Kidney epithelial cell (primary cell): ENCODE measurements at places on chromosomes 5 and 9. TPM values are rescaled to one million over a fixed set of nuclear protein-coding genes. Genes with fewer than 3 reads are reported as not detected.

DNA sequence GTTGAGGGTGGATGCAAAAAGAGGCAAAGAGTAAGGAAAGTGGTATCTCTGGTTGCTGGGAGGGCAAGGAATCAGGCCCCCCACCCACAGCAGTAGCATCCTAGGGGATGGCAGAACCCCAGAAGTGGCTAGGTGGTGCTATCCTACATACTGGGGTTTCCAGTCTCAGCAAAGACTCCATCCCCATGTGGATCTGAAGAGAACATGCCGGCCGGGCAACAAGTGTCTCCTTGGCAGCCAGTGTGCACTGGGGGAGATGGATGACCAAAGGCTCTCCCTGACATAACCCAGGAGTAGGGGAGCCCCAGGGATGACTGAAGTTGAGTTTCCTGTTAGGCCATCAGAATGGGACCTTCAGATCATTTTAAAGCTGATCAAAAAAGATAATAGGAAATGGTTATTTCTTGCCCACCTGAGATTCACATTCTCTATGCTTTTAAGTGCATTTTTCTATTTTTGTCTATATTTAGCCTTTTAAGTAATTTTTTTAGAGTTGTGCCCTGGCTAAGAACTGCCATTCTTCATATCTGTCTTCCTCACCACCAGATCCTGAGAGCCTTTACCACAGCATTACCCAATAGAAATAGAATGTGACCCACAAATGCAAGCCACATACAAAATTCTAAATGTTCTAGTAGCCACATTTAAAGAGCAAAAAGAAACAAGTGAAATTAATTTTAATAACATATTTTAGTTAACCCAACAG lies 78.7 kb upstream of the SMIM23 start:
- no peak for DNase-seq

GRCh38 chr9:70983723-70984295 lies 137.6 kb downstream of the TRPM3 start:
- DNase-seq, result no peak

GRCh38 chr5:56152437-56152836 lies 80.7 kb downstream of the ANKRD55 start:
- DNase-seq, result no peak

GRCh38 chr5:9381464-9381863 lies 164.4 kb downstream of the SEMA5A start:
- DNase-seq, result no peak

DNA sequence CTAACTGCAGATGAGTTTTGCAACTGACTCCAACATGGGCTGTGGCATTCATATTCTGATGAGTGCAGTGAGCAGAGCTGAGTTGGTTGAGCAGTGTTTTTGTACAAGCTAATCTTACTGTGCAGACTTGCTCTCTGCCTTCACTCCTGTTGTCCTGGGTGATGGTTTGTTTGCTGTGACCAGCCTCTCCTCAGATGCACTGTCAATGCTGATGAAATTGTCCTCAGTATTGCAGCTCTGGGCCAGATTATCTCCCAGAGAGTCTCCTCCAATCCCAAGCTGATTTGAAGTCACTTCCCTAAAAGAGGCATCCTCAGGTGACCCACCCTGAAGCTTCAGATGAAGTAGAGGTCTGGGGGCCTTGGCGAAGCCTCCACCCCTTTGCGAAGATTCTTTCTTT lies 581.8 kb downstream of the ACTL7B start:
- DNase-seq, result no peak

Gene CYLC2
- total RNA-seq, result not detected in 2 replicates

Gene WDR38
- total RNA-seq, result not detected in 2 replicates
